ENCODE measurements at places on chromosomes 2 and 18. TPM values are rescaled to one million over a fixed set of nuclear protein-coding genes. Genes with fewer than 3 reads are reported as not detected.

DNA sequence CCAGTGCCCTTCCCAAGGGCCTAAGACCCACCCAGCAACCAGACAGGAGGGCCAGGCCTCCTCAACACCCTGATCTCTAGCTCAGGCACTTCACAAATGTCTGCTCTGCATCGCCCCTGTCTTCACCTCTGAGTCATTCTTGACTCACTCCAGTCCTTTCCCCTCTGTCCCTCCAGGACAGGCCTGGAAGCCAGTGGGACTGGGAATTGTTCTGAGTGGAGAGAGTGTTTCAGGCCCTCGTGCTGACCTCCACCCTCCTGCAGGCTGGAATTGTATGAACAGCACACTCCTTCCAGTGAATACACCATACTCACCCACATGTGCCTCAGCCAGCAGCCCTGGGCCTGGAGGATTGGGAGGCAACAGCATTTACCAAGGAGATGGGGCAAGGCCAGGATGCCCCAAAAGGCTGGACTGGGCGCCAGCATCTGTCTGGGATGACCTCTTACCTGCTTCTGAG lies 304.2 kb downstream of the CYP26B1 start:
- H3K4me1 ChIP-seq = no peaks in the 10 kb centered on the region
- no peak for DNase-seq
- no peak overlapping the region for H3K4me3 ChIP-seq
- H3K27ac ChIP-seq = no peak overlapping the region
- no peaks in the 10 kb centered on the region for H3K27me3 ChIP-seq
- H3K36me3 ChIP-seq = no peaks in the 10 kb centered on the region

DNA sequence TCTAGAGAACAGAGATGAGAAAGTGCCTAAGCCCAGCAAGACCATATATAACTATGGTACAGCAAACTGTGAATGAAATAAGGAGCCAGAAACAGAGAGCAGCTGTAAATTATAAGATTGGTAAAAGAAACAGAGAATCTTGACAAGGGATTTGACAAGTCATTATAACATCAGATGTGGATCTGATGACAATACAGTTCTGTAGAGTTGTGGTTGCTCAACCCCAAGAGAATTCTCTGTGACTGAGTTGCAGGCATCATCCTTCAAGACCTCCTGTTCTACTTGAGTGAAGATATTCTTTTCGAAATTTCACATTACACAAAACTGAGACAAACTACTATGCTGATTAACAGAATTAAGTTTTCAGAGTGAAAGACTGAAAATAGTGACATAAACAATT lies 343.1 kb upstream of the SLC39A10 start:
- no peak for DNase-seq
- H3K4me1 ChIP-seq = no peaks in the 10 kb centered on the region
- H3K36me3 ChIP-seq = no peaks in the 10 kb centered on the region
- no peaks in the 10 kb centered on the region for H3K27me3 ChIP-seq
- no peak overlapping the region for H3K4me3 ChIP-seq

GRCh38 chr2:105287692-105288091 lies 41.8 kb downstream of the TGFBRAP1 start:
- H3K27ac ChIP-seq = no peak overlapping the region
- DNase-seq = no peak
- no peak overlapping the region for H3K4me3 ChIP-seq
- no peaks in the 10 kb centered on the region for H3K4me1 ChIP-seq

Gene SLC25A12
- total RNA-seq = 16.3 TPM

DNA sequence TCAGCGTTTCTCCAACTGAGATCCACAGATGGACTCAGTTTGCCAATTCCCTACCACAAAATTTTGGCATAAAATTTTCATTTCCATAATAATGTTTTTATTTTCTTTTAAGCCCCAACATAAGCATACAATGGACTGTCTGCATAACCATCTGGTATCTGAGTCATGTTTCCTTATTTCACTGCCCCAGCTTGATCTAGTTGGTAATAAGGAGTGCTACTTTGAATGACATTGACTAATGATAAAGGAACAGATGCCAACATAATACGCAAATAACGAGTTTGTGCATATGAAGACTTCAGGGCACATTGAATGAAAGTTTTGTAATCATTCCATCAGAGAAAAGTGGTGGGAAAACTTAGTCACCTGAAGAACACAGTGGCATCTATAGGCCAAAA lies 8.8 kb upstream of the MBD2 start:
- H3K4me1 ChIP-seq = no peaks in the 10 kb centered on the region
- no peak for DNase-seq
- no peak overlapping the region for H3K4me3 ChIP-seq
- no peaks in the 10 kb centered on the region for H3K27me3 ChIP-seq
- no peaks in the 10 kb centered on the region for H3K36me3 ChIP-seq
